AG08395 (cell line): ENCODE measurements at places on chromosomes 13 and 19.

DNA sequence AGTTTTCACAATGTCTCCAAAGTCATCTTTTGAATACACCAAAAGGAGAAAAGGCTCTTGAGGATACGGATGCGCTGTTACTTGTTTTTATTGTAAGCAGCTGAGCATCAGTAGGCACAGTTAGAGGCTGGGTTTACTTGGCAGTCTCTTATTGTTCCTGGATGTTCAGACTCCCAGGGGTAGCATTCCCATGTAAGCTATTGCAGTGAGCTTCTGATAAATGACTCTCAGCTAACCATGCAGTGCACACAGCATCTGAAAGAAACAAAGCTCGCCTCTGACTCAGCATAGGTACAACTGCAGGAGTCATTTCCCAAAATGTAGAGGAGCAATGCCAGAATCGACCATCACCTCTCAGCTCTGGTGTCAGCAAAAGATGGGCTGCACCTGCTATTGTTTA is 84.8 kb downstream of the DCT start:
- no peak for DNase-seq

DNA sequence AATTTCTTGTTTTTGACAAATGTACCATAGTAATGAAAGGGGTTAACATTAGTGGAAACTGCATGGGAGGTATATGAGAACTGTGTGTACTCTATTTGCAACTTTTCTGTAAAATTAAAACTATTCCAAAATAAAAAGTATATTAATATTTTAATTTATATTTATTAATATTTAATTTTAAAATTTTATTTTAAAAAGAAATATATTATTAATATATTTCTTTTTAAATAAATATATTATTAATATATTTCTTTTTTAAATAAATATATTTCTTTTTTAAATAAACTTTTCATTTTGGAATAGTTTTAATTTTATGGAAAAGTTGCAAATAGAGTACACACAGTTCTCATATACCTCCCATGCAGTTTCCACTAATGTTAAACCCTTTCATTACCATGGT is 101.1 kb upstream of the SLC7A1 start:
- no peak for DNase-seq

DNA sequence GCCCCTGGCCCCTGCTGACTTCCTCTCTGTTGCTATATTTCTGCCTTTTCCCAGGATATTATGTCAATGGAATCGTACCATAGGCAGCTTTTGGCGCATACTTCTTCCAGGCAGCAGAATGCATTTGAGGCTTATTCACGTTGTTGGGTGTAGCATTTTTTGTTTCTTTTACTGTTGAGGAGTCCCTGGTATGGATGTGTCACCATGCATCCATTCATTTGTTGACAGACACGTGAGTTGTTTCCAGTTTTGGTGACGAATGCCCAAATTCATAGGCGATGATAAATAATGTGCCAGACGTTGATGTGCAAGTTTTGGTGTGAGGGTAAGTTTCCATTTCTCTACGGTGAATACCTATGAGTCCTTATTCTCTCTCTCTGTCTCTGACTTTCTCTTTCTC is 5.0 kb downstream of the NFILZ start:
- DNase-seq, result no peak

GRCh38 chr19:2047449-2048103 is 3.5 kb downstream of the MKNK2 start:
- no peak for DNase-seq

DNA sequence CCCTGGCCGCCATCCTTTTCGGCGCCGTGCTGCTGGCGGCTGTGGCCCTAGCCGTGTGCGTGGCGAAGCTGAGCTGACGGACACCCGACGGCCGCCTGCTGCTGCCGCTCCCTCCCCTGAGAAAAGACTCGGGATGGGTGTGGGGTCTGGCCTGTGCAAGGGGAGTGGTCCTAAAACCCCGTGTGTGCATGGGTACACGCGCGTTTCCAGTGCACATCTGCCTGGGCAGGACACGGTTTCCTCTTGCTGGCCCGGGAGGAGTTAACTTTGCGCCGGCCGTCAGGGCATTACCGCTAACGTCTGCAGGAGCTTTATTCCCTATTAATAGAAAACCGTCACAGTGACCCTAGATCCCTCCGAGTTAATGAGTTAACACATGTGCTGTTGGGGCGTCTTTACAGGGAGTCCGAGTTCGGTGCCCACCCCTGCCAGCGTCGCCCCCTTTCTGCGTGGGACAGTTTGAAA is 1.3 kb downstream of the RGS9BP start:
- DNase-seq, result no peak

GRCh38 chr19:15575406-15575805 is 39.6 kb upstream of the CYP4F8 start:
- no peak for DNase-seq

DNA sequence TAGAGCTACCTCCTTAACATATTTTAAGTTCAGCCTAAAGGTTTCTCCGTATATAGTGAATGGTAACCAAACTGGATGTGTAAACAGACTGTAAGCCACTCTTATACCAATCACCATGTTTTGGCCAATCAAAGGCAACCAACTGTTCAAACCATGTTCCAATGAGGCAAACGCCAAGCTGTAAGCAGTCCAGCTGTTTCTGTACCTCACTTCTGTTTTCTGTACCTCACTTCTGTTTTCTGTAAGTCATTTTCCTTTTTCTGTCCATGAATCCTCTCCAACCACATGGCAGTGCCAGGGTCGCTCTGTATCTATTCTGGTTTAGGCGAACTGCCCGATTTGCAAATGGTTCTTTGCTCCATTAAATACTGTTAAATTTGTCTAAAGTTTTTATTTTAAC is 24.4 kb downstream of the COMMD6 start:
- DNase-seq, result no peak

DNA sequence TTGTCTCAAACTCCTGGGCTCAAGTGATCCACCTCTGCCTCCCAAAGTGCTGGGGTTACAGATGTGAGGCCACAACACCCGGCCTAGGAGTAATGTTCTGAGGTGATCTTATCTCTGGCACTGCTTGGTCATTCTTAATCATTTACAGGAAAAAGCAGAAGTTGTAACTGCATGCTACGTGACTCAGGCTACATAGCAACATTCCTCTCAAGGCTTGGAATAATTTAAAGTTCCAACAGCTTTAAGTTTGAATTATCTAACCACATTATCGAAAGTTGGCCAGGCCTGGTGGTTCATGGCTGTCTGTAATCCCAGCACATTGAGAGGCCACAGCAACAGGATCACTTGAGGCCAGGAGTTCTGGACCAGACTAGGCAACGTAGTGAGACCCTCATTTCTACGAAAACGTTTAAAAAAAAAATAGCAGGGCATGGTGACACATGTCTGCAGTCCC is 3.9 kb upstream of the B9D2 start:
- peak; percentile 67 for DNase-seq

DNA sequence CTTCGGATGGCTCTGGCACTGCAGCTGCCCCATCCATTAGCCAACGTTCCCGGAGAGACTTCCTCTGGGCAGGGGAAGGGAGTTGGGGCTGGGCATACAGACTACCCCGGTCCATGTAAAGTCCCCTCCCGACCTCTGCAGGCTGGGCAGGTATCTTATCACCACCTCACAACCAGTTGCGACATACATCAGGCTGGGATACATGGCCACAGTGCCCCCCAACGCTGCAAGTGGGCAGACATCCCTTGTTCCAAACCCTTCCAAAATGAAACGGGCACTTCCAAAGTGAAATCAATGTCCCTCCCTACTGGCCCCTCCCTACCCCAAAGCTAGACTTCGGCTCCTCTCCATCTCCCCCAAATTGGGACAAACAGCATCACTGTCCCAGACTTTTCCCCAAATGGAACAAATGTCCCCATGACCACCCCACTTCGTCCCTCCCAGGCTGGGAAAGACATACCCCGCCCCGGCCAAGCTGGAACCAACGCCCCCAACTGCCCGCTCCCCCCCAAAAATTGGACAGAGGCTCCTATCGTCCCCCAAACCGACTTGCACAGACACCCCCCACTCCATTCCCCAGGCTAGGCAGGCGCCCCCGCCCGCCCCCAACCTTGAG is 5.0 kb downstream of the PALM3 start:
- no peak for DNase-seq

DNA sequence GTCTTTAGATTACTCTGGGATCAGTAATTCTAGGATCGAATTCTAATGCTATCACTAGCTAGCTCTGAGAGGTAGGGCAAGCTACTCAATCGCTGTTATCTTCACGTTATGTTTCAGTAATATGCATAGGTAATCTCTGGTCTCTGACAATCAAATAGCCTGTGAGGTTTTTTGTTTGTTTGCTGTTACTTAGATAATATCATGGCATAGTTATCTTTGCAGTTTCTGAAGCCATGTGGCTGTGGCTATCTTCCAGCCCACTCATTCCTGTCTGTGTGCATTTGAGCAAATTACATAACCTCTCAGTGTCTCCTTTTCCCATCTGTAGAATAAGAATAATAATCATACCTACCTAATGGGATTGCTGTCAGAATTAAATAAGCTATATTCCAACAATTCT is 330.2 kb downstream of the PCDH9 start:
- DNase-seq, result no peak

DNA sequence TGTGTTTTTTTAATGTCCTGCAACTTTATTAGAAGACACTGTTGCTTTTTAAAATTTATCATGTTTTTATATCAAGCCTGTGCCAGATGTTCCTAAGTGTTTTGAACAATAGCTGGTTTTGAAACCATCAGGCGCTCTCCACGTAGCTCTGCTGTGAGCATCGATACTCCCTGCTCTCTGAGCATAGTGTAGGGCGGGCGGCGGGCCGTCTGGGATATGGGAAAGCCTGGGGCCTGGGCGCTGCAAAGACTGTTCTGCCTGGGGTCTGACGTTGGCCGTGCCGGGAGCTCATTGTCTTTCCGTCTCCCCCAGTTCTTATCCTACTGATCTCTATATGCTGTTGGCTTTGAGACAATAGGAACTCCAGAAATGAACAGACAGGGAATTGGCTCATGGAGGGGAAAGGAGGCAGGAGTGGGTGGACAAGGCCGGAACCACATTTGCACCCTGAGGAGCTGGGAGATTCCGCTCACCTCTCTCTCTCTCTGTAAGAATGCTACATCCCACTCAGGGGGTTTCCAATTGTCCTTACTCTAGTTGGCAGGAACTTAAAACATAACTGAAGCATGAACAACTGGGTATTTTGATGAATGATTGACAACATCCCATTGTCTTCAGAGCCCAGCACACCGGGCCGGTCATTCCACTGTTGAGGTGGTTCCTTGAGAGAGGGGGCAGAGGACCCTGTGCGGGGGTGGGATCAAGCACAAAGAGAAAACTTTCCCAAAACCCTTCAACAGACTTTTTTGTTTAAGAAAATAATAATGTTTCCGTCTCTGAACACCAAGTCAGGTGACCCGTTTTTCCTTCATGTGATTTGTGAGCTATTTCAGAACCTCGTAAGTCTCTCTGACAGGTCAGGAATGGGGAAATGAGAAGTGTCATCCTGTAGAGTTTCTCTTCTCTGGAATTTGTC is 64.7 kb downstream of the COL4A2 start:
- DNase-seq, result no peak

DNA sequence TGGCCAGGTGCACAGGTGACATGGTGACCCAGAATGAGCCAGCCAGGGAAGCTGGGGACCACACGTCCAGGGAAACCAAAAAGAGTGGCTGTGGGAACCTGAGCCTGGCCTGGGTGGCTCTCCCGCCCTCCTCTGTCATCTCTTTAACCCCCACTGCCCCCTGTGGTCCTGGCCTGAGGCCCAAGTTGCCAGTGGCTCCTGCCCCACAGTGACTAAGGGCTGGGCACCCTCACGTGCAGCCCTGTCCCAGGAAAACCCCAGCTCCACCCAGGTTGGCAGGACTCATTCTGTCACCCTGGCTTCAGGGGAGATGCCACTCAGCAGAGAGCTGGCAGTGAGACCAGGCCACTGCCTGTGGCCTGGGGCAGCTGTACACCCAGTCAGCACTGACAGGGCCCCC is 30.6 kb upstream of the ISYNA1 start:
- DNase-seq, result no peak

GRCh38 chr19:38862321-38863059 is 12.7 kb upstream of the HNRNPL start:
- no peak for DNase-seq

- DNase-seq, result no peak
These were observed 649.1 kb upstream of the SLC10A2 start for GRCh38 chr13:103715335-103715734.

GRCh38 chr13:60402022-60402421 is 5.0 kb downstream of the TDRD3 start:
- DNase-seq, result no peak

DNA sequence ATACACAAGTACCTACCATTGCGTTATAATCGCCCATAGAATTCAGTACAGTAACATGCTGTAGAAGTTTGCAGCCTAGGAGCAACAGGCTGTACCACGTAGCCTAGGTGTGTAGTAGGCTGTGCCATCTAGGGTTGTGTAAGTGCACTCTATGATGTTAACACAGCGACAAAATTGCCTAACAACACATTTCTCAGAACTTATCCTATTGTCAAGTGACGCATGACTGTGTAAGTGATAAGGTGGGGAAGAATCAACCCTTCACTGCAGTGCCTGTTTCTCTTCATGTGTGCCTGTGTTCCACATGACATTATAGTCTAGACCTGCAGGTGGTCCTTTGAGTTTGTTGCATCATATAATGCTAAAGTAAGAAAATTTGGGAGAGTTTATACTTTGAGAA is 94.0 kb downstream of the PCDH9 start:
- no peak for DNase-seq

- no peak for DNase-seq
These were observed 74.4 kb downstream of the ARHGAP35 start for GRCh38 chr19:46935066-46935663.

DNA sequence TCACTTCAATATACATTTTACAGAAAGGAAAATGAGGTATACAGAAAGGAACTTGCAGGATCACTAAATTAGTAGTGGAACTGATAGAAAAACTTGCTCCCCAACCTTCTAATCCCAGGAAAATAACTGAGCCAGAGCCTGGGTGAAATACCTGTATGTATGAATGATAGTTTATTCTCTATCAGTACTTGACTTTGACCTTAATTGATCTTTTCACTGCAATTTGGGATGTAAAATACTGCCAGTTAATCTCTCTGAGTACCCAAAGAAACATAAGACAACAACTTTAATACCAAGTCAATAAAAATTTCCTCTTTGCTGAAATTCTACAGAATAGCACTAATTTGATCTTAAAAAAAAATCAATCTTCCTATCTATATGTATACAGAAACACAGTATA is 33.3 kb downstream of the KATNAL1 start:
- DNase-seq, result no peak

- peak; percentile 35 for DNase-seq
These were observed 1.1 kb upstream of the NR2F6 start for GRCh38 chr19:17246681-17247425.

DNA sequence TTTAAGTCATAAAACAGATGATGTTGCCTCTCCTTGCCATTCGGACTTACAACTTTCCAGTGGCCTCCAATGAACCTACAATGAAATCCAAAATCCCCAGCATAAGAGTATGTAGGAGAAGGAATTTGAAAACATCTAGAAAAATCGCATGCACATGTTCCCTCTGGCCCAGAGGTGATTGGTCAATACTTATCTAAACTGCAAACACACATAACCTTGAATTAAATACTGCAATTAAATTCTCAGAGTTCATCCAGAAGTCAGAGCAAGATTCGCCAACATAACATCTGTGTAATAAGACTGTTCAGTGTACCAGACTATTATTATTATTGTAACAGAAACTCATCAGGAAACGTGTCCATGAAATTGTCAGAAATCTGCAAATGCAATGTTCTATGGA is 82.2 kb upstream of the USP29 start:
- DNase-seq, result no peak
